ENCODE measurements at places on chromosomes 2 and 18. TPM values are rescaled to one million over a fixed set of nuclear protein-coding genes. Genes with fewer than 3 reads are reported as not detected.

- no peaks in the 10 kb centered on the region for H3K36me3 ChIP-seq
- no peak for DNase-seq
- peaks cover 9% of the 10 kb centered on the region for H3K4me1 ChIP-seq
- no peak overlapping the region for H3K27ac ChIP-seq
- H3K4me3 ChIP-seq: no peak overlapping the region
Observed at GRCh38 chr2:23599667-23600066, 214.7 kb downstream of the KLHL29 start.

Gene SPATS2L
- 36.6 TPM for total RNA-seq

DNA sequence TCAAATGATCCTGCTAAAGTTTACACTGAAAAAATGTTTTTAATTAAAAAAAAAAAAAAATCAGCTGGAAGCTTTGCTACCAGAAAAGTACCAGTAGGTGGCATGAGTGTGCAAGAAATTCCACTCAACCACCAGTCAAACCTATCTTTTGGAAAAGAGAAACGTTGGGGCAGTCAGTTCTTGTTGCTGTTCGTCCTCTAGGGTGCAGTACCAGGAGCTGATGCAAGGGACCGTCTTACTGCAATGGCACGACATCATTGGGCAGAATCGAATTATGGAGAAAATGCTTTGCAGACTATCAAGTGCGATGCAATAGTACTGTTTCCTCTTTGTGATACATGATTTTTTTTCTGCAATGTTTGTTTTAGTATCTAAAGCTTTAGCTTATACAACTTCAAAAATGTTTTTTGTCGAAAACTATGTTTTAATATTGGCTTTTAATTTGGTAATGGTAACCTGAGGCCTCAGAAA lies 18.3 kb downstream of the YPEL5 start:
- no peak overlapping the region for H3K27ac ChIP-seq
- no peaks in the 10 kb centered on the region for H3K4me1 ChIP-seq
- peaks cover 4% of the 10 kb centered on the region for H3K36me3 ChIP-seq
- DNase-seq: no peak

DNA sequence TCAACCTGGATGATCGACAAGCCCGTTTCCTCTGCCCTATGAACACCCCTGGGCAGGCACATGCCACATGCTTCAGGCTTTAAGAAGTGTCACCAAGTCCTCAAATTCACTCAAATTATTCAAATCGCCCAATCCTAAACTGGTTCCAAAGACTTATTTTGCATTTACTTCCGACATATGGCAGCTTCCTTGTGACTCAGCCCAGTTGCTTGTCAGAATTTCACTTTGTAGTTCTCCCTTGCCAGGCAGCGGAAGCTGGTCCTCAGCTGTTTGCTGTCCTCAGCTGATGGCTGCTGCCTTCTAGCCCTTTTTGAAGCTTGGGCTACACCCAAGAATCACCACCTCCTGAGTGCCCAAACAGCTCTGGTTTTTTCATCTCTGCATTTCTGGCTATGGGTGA lies 105.4 kb upstream of the LMAN1 start:
- no peak for DNase-seq
- no peaks in the 10 kb centered on the region for H3K27me3 ChIP-seq
- no peaks in the 10 kb centered on the region for H3K36me3 ChIP-seq
- H3K27ac ChIP-seq: no peak overlapping the region

Gene TXNL1
- total RNA-seq: 12.3 TPM

Gene TMEM37
- total RNA-seq: 2.3 TPM

Gene ABCG5
- 4.0 TPM for total RNA-seq

DNA sequence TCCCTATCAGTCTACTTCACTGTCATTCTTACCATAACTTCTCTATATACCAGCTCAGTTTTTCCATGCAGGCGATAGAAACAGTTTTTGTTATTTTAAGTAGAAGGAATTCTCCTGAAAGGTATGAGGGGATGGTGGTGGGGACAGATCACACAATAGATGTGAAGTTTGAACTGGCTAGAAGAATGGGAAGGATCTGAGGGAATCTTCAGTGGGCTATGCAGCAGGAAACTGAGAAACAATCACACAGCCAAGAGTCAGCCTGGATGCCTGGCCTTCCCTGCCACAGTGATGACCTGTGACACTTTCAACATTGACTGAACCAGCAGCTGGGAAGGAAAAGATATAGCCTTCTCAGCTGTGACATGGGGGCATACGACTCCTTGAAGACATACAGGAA lies 329.1 kb upstream of the GULP1 start:
- H3K4me1 ChIP-seq: no peaks in the 10 kb centered on the region
- H3K27me3 ChIP-seq: no peaks in the 10 kb centered on the region
- no peak overlapping the region for H3K4me3 ChIP-seq

- DNase-seq: no peak
- no peak overlapping the region for H3K4me3 ChIP-seq
Observed at GRCh38 chr2:30662268-30663131, 144.7 kb downstream of the CAPN13 start.

Gene SNORC
- total RNA-seq: not detected

DNA sequence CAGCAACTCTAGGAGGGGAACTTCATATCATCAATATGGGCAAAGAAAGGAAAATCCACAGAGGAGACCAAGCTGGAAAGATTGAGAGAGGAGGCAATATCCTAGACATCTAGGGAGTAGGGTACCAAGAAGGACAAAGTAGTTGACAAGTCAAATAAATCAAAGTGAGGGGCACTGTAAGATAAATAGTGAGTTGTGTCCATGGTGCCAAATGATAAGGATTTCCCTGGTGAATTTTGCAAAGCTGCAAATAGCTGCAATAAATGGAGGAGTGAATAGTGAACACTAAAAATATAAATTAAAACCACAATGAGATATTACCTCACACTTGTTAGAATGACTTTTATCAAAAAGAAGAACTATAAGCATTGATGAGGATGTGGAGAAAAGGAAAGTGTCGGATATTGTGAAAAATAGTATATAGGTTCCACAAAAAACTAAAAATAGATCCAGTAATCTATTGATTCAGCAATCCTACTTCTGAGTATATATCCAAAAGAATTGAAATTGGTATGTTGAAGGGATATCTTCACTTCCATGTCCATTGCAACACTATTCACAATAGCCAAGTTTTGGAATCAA lies 258.2 kb upstream of the FN1 start:
- H3K27ac ChIP-seq: peak overlapping the region; percentile 87
- H3K4me3 ChIP-seq: no peak overlapping the region
- DNase-seq: no peak

DNA sequence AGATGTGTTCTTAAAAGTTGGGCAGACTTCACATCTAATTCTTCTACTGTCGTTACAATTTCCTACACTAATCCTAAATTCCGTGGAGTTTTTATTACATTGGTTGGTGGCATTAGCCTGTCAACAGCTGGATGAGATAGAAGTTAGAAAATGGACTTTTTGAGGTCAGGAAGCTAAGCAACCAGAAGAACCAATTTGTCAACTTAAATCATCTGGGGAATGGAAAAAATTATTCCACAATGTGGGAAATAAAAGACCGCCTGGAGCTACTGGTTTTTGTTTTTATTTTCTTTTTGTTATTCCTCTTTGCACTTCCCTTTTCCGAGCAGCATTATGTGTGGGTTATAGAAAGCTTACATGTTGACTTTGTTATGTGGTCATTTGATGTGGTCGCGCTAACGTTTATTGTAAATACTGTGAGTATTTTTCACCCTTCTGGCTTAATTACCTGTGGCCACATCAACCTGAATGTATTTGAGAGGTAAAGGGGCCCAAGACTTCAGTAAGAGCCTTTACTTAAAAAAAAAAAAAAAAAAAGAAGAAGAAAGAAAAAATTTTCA lies 75.3 kb downstream of the PTPRM start:
- no peak for DNase-seq
- no peak overlapping the region for H3K4me3 ChIP-seq
- H3K4me1 ChIP-seq: no peaks in the 10 kb centered on the region
- no peaks in the 10 kb centered on the region for H3K36me3 ChIP-seq
- H3K27me3 ChIP-seq: no peaks in the 10 kb centered on the region

DNA sequence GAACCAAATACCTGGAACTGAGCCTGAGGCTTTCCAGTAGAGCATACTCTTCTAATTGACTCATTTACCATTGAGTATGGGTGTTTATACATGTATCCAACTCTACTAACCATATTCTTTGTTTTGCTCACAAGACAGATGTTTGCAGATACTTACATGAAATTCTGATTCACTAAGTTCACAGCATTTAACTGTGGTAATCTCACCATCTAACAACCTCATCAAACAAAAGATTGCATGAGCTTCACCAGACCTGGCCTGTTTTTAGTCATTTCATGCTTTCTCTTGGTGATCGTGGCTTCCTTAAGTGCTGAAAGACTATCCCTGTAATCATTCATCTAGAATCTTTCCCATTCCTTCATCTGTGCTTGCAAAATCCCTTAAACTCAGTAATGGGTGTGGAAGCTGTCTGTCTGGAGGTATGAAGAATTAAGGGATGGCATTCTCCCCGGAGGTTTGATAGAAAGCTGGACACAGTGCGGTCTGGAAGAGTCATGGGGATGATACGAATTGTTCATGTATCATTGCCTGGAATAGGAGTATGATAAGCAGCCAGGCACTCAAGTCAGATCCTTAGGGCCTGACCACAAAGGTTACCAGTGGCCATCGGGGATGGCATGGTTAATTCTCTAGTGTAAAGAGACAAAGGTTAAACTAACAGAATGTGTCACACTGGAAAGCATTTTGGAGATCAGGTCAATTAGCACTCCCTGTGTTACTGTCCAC lies 42.0 kb upstream of the IL1R1 start:
- no peak for DNase-seq
- H3K4me1 ChIP-seq: no peaks in the 10 kb centered on the region
- no peaks in the 10 kb centered on the region for H3K27me3 ChIP-seq
- H3K36me3 ChIP-seq: no peaks in the 10 kb centered on the region
- H3K4me3 ChIP-seq: no peak overlapping the region

GRCh38 chr2:19971691-19972090 lies 18.2 kb downstream of the WDR35 start:
- H3K27me3 ChIP-seq: no peaks in the 10 kb centered on the region
- DNase-seq: no peak
- peaks cover 9% of the 10 kb centered on the region for H3K36me3 ChIP-seq
- H3K4me1 ChIP-seq: no peaks in the 10 kb centered on the region
- H3K4me3 ChIP-seq: no peak overlapping the region

Gene ARHGAP28
- 0.85 TPM for total RNA-seq

- no peaks in the 10 kb centered on the region for H3K4me1 ChIP-seq
- H3K27me3 ChIP-seq: no peaks in the 10 kb centered on the region
- H3K27ac ChIP-seq: no peak overlapping the region
- peaks cover 20% of the 10 kb centered on the region for H3K36me3 ChIP-seq
- DNase-seq: no peak
- no peak overlapping the region for H3K4me3 ChIP-seq
Observed at GRCh38 chr18:679516-679915, 22.1 kb downstream of the TYMS start.

Gene LIMS2
- total RNA-seq: 169 TPM

DNA sequence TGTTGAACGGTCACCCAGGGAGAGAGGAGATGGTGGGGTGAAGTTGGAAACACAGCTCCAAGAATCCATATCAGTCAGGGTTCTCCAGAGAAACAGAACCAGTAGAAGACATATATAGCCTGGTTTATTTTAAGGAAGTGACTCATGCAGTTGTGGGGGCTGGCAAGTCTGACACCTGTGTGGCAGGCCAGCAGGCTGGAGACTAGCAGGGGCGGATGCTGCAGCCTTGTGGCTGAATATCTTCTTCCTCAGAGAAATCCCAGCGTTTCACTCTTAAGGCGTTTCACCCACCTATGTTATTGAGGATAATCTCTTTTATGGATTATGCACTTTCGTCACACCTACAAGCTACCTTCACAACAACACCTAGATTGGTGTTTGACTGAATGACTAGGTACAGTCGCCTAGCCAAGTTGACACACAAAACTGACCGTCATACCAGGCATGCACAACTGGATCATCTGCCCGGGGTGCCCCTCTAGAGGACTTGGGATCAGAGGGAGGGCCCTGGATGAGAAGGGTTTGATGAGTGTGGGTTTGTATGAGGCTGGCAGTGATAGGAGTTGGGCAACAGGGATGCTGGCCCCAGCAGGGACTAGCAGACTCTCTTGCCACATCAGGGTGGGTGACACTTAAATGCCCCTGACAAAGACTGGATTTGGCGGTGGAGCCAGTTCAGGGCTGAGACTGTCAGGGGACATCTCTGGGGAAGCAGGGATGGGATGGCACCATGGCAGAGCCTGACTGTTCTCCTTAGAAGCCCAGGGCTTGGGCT lies 23.4 kb downstream of the MROH2A start:
- H3K36me3 ChIP-seq: no peaks in the 10 kb centered on the region
- H3K4me3 ChIP-seq: no peak overlapping the region
- no peak overlapping the region for H3K27ac ChIP-seq

GRCh38 chr18:4405965-4406364 lies 49.1 kb downstream of the DLGAP1 start:
- no peak for DNase-seq
- no peak overlapping the region for H3K27ac ChIP-seq
- H3K36me3 ChIP-seq: no peaks in the 10 kb centered on the region
- no peaks in the 10 kb centered on the region for H3K4me1 ChIP-seq

- no peak overlapping the region for H3K27ac ChIP-seq
- no peaks in the 10 kb centered on the region for H3K4me1 ChIP-seq
- no peak overlapping the region for H3K4me3 ChIP-seq
- no peaks in the 10 kb centered on the region for H3K27me3 ChIP-seq
- DNase-seq: no peak
- H3K36me3 ChIP-seq: no peaks in the 10 kb centered on the region
Observed at GRCh38 chr2:113124181-113124961, 3.0 kb upstream of the IL1RN start.

GRCh38 chr2:11852526-11853196 lies 106.2 kb downstream of the LPIN1 start:
- no peaks in the 10 kb centered on the region for H3K27me3 ChIP-seq
- no peaks in the 10 kb centered on the region for H3K36me3 ChIP-seq
- H3K4me1 ChIP-seq: no peaks in the 10 kb centered on the region
- DNase-seq: no peak
- H3K27ac ChIP-seq: no peak overlapping the region

GRCh38 chr2:175123254-175123653 lies 44.7 kb downstream of the ATF2 start:
- no peak overlapping the region for H3K27ac ChIP-seq
- H3K4me3 ChIP-seq: no peak overlapping the region
- no peaks in the 10 kb centered on the region for H3K27me3 ChIP-seq
- DNase-seq: no peak

DNA sequence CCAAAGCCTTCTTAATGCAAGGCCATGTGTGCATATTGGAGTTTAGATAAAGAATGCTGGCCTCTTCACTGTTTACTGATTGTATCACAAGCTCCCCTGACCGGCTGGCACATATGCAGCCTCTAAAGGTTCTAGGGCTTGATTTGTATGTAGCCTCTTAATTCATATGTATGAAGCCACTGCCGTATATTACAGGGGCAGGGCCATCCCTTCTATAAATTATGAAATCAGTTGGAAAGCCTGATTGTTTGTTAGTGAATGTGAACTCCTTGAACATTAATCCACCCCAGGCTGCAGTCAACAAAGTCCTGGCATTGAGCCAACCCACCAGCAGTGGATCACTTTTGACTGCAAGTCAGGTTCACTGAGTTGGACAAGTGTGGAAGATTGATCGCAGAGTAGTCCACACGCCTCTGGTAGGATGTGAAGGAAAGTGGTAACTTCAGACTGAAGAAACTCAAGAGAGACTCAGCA lies 61.6 kb upstream of the PARD3B start:
- H3K27ac ChIP-seq: no peak overlapping the region
- H3K36me3 ChIP-seq: no peaks in the 10 kb centered on the region
- no peaks in the 10 kb centered on the region for H3K27me3 ChIP-seq
- H3K4me3 ChIP-seq: no peak overlapping the region
- no peak for DNase-seq
- H3K4me1 ChIP-seq: no peaks in the 10 kb centered on the region

All from ascending aorta (tissue), 2 donors.